ENCODE measurements at places on chromosomes 16 and 17. TPM values are rescaled to one million over a fixed set of nuclear protein-coding genes. Genes with fewer than 3 reads are reported as not detected.

Gene TNP2
- polyA plus RNA-seq, result not detected

Gene MRPL38
- 51.7 TPM for polyA plus RNA-seq

Gene CDH8
- 0.15 TPM for polyA plus RNA-seq

Gene LDHD
- 12.6 TPM for polyA plus RNA-seq

Gene CETP
- 0.06 TPM for polyA plus RNA-seq

Gene KRTAP2-1
- polyA plus RNA-seq, result not detected

Gene DYNLRB2
- polyA plus RNA-seq, result 1.00 TPM

All from esophagus (tissue), 2 donors.